ENCODE measurements at places on chromosomes 16 and 17. TPM values are rescaled to one million over a fixed set of nuclear protein-coding genes. Genes with fewer than 3 reads are reported as not detected.

PSMD3 gene
- 93.3 TPM for total RNA-seq

LGALS9B gene
- total RNA-seq: 0.50 TPM

CD19 gene
- total RNA-seq: not detected

BTBD17 gene
- total RNA-seq: not detected

CACNG4 gene
- total RNA-seq: 0.07 TPM

CD300A gene
- total RNA-seq: not detected

ERN2 gene
- 1.6 TPM for total RNA-seq

KRTAP2-4 gene
- not detected for total RNA-seq

RAMP2 gene
- total RNA-seq: not detected

NEUROD2 gene
- not detected for total RNA-seq

OTOP2 gene
- total RNA-seq: 0.34 TPM

RDM1 gene
- total RNA-seq: 0.14 TPM

CES3 gene
- total RNA-seq: 1.4 TPM

TPSAB1 gene
- not detected for total RNA-seq

TBC1D16 gene
- total RNA-seq: 18.1 TPM

ELAC2 gene
- total RNA-seq: 84.8 TPM

CEMP1 gene
- 0.34 TPM for total RNA-seq

KCNH4 gene
- not detected for total RNA-seq
